ENCODE measurements at places on chromosomes 12 and 14. TPM values are rescaled to one million over a fixed set of nuclear protein-coding genes. Genes with fewer than 3 reads are reported as not detected.
A peak's percentile ranks its signal among the peaks of the same experiment; 100 is the strongest.

GRCh38 chr14:21475767-21476522, 814 bp downstream of the RAB2B start:
- peaks cover 27% of the 10 kb centered on the region for H3K4me1 ChIP-seq
- H3K27me3 ChIP-seq = no peaks in the 10 kb centered on the region
- peak overlapping the region; percentile 81 for H3K27ac ChIP-seq
- H3K36me3 ChIP-seq = no peaks in the 10 kb centered on the region
- H3K4me3 ChIP-seq = peak overlapping the region; percentile 82

The SYNDIG1L gene
- total RNA-seq = not detected

GRCh38 chr14:74472601-74473000, 20.5 kb downstream of the NPC2 start:
- no peak overlapping the region for H3K4me3 ChIP-seq
- no peaks in the 10 kb centered on the region for H3K27me3 ChIP-seq
- no peaks in the 10 kb centered on the region for H3K36me3 ChIP-seq
- no peak overlapping the region for H3K27ac ChIP-seq
- DNase-seq = no peak
- H3K4me1 ChIP-seq = no peaks in the 10 kb centered on the region

DNA sequence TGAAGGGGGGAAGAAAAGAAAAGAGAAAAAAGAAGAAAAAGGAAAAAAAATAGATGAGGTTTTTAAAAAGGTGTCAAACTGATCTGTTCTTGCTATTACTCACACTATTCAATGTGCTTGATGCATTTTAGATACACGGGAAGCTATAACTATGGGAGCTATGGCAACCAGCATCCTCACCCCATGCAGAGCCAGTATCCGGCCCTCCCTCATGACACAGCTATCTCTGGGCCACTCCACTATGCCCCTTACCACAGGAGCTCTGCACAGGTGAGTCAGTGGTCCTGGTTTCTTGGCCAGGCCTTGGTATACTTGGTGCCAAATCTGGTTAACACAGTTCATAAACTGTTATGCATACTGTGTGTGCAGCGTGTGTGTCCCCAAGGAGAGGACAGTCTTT, 24.0 kb upstream of the RIC8B start:
- peaks cover 63% of the 10 kb centered on the region for H3K4me1 ChIP-seq
- H3K36me3 ChIP-seq = no peaks in the 10 kb centered on the region
- H3K4me3 ChIP-seq = no peak overlapping the region

- DNase-seq = no peak
- H3K27me3 ChIP-seq = no peaks in the 10 kb centered on the region
- no peak overlapping the region for H3K4me3 ChIP-seq
These were observed 7.3 kb downstream of the CAND1 start for GRCh38 chr12:67276421-67276820.

The PRR4 gene
- 1.5 TPM for total RNA-seq

GRCh38 chr12:82996168-82996812, 309.6 kb downstream of the TMTC2 start:
- no peak overlapping the region for H3K4me3 ChIP-seq
- H3K27ac ChIP-seq = no peak overlapping the region
- H3K4me1 ChIP-seq = no peaks in the 10 kb centered on the region
- no peaks in the 10 kb centered on the region for H3K36me3 ChIP-seq

DNA sequence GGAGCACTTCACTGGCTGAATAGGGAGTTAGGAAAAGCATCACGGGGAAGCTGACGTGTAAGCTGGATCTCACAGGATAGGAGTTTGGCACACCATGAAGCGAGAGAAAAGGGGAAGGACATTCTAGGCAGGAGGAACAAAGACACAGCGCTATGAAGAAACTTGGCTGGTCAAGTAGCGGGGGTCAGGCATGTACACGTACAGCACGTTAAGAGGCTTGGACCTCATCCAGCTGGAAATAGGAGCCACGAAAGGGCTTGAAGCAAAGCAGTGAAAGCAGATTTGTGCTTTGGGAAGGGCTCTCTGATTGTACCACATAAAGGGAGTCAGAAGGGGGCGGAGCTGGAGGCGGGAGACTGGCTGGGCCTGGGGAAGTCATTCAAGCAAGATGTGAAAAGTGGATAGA, 19.6 kb upstream of the GALNT8 start:
- no peak overlapping the region for H3K27ac ChIP-seq
- H3K36me3 ChIP-seq = no peaks in the 10 kb centered on the region
- DNase-seq = no peak
- H3K4me3 ChIP-seq = no peak overlapping the region
- H3K4me1 ChIP-seq = no peaks in the 10 kb centered on the region

GRCh38 chr12:1995205-1995896, 8.9 kb downstream of the DCP1B start:
- H3K27me3 ChIP-seq = no peaks in the 10 kb centered on the region
- H3K4me3 ChIP-seq = no peak overlapping the region
- no peaks in the 10 kb centered on the region for H3K36me3 ChIP-seq
- DNase-seq = no peak
- H3K27ac ChIP-seq = no peak overlapping the region

The ERH gene
- 118 TPM for total RNA-seq

The LGMN gene
- 14.0 TPM for total RNA-seq

DNA sequence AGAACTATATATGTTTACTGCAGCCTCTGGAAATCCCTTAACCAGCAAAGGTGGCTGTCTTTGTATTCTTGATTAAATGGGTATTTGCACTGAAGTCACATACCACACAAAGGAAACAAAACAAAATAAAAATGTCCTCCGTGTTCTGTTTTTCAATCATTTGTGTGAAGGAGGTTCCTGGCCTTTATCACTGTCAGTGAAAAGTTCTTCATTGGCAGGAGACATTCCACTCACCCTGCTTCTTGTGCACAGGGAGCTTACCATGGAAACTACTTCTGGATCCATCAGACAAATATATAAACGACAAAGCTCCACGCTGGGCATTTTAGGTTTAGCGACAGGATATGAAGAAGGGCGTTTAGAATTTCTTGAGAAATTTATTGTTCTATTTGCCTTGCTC, 5.7 kb upstream of the NKX2-8 start:
- H3K27ac ChIP-seq = no peak overlapping the region
- no peak for DNase-seq
- no peaks in the 10 kb centered on the region for H3K36me3 ChIP-seq
- no peaks in the 10 kb centered on the region for H3K4me1 ChIP-seq
- H3K4me3 ChIP-seq = no peak overlapping the region

GRCh38 chr12:90959538-90960139, 4.7 kb upstream of the CCER1 start:
- H3K36me3 ChIP-seq = no peaks in the 10 kb centered on the region
- peak; percentile 29 for DNase-seq
- H3K4me1 ChIP-seq = no peaks in the 10 kb centered on the region
- no peak overlapping the region for H3K4me3 ChIP-seq

DNA sequence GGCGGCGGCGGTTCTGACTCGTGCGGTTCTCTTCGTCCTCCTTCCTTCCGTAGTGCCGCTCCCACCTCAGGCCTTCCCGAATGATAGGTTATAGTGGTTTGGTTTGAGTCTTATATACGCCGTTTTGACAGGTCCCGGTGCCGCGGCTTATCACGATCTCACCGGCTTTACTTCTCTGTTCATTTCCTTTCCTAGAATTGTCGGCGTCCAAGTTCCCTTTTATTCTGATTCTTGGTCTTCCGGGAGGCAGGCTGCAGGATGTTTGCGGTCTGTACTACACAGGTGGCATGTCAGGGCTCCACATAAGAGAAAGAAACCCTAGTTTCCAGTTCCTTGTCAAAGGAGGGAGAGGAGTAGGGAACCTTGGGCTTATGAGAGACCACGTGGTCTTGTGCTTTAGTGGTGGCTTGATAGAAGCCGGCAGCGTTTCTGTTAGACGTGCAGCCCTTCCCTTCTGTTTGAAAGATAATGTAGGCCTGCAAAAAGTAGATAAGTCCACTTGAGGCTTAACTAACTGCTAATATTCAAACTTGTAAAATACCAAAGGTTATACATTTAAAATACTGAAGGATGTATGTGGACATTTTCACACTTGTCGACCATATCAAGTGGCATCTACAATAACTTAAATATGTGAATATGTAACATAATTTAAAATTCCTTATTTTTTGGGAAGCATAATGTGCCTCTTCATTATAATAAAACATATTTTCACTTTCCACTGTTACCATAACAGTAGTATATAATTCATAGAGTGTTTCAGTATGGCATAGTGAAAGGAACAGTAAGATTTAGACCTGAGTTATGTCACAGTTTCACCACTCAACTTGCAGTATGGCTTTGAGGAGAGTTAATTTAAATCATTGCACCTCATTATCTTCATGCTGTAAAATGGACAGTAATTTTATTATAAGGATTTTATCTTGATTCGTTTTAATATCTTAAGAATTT, 804 bp downstream of the USP15 start:
- peak overlapping the region; percentile 90 for H3K27ac ChIP-seq
- peaks cover 79% of the 10 kb centered on the region for H3K4me1 ChIP-seq
- H3K36me3 ChIP-seq = no peaks in the 10 kb centered on the region
- peak; percentile 75 for DNase-seq
- H3K4me3 ChIP-seq = peak overlapping the region; percentile 94

The RHOJ gene
- total RNA-seq = not detected

DNA sequence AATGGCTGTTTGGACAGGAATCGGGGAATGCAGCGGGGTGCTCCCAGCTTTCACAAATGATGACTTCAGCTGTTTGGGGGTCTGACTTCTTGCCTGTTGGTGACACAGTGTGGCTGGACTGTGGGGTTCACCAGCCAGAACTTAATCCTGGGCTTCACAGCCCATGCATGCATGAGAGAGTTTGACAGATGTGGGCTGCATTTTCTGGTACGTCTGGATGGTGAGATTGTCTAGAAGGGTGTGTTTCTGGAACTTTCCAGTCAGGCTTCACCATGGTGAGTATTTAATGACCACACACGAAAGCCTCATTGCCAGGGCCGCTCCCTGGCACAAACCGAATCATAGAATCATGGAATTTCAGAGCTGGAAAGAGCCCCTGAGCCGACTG, 29.6 kb downstream of the CHST11 start:
- no peak overlapping the region for H3K4me3 ChIP-seq
- no peaks in the 10 kb centered on the region for H3K36me3 ChIP-seq
- H3K4me1 ChIP-seq = peaks cover 93% of the 10 kb centered on the region
- H3K27ac ChIP-seq = peak overlapping the region; percentile 22
- DNase-seq = no peak

GRCh38 chr12:102043928-102044327, 17.9 kb downstream of the WASHC3 start:
- no peak overlapping the region for H3K4me3 ChIP-seq
- peaks cover 3% of the 10 kb centered on the region for H3K36me3 ChIP-seq
- DNase-seq = peak; percentile 8
- H3K4me1 ChIP-seq = peaks cover 18% of the 10 kb centered on the region

DNA sequence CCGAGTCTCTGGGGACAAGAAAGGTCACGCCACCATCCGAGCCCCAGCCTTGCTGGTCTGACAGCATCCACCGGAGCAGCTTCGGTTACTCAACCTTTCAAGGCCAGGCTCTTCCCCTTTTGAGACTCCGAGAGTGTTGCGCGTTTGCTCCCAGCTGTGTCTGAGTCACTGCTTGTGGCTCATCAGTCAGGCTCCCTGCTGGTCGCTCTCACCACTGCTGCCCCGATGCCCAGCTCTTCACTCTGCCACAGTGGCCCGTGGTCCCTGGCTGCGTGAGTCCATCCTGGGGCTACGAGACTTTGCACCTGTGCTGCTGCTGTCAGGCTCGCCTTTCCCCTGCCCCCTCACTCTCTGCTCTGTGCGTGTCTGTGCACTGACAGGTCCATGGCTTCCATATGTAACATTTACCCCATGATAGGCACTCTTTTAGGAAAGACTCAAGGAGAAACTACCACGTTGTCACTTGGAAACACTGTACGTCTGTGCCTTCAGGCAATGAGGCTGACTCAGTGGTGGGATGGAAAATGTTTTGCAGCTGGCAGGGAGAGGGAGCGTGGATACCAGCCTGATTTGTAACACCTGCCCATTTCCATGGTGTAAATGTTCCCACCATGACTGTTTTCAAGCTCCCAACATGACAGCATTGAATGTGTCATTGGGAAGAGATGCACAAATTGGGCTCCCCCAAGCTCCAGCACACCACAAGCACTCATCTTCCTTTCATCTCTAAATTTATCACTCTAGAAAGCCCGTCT, 350.7 kb downstream of the TMEM132D start:
- H3K27ac ChIP-seq = no peak overlapping the region
- no peaks in the 10 kb centered on the region for H3K4me1 ChIP-seq
- no peaks in the 10 kb centered on the region for H3K27me3 ChIP-seq
- no peak overlapping the region for H3K4me3 ChIP-seq
- DNase-seq = no peak

The CD9 gene
- total RNA-seq = 4.5 TPM

GRCh38 chr12:63874897-63875480, 30.5 kb downstream of the SRGAP1 start:
- no peaks in the 10 kb centered on the region for H3K36me3 ChIP-seq
- H3K4me1 ChIP-seq = no peaks in the 10 kb centered on the region
- H3K4me3 ChIP-seq = no peak overlapping the region
- no peaks in the 10 kb centered on the region for H3K27me3 ChIP-seq

DNA sequence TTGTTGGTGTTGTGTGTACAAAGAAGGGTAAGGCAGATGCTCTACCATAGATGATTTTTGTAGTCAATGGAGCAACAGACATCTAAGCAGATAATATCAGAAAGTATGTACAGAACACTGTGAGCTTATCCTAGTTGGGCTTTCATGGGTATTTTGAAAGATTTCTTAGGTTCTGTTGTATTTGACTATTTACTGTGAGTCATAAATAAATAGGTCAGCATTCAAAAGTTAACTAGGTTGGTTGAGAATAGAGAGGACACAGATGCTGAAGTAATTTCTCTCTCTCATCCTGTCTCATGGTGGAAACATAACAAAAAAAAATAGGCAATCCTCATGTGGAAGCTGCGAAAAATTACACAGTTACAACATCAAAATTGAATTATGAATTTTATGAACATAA, 413.5 kb downstream of the CCDC91 start:
- no peak for DNase-seq
- H3K27me3 ChIP-seq = no peaks in the 10 kb centered on the region
- H3K27ac ChIP-seq = no peak overlapping the region
- H3K4me1 ChIP-seq = no peaks in the 10 kb centered on the region
- H3K36me3 ChIP-seq = no peaks in the 10 kb centered on the region
- H3K4me3 ChIP-seq = no peak overlapping the region

All from CD4-positive, alpha-beta memory T cell (primary cell).